NCI-H460 (cell line): ENCODE measurements at places on chromosomes 1 and 21. TPM values are rescaled to one million over a fixed set of nuclear protein-coding genes. Genes with fewer than 3 reads are reported as not detected.

Gene SEMA4A
- total RNA-seq = 0.10 and 0.29 TPM in 2 replicates

Gene FALEC
- not detected in 2 replicates for total RNA-seq

Gene HOOK1
- total RNA-seq = 0.02 TPM in 1 of 2 replicates, not detected in the other

Gene RPAP2
- total RNA-seq = 27.3 and 31.0 TPM in 2 replicates

Gene GLRX2
- 65.5 and 80.0 TPM in 2 replicates for total RNA-seq

Gene ACTA1
- not detected in 2 replicates for total RNA-seq

DNA sequence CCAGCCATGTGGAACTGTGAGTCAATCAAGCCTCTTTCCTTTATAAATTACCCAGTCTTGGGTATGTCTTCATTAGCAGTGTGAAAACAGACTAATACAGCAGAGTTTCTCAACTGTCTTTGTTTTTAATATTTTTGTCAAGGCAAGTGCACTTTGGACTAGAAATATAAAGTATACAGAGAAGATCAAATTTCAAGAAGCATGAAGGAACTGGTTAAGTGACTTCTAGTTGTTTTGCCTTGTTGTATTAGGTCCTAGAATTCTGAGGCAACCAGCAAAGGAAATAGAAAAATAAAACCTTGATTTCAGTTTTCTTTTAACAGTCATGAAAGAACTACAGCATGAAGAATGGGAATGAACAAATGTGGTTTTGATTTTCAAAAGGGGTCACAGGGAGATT lies 131.1 kb upstream of the PTGFR start:
- DNase-seq = no peak

- DNase-seq = no peak
Measured at GRCh38 chr1:100499194-100499811, 38.6 kb upstream of the GPR88 start.

DNA sequence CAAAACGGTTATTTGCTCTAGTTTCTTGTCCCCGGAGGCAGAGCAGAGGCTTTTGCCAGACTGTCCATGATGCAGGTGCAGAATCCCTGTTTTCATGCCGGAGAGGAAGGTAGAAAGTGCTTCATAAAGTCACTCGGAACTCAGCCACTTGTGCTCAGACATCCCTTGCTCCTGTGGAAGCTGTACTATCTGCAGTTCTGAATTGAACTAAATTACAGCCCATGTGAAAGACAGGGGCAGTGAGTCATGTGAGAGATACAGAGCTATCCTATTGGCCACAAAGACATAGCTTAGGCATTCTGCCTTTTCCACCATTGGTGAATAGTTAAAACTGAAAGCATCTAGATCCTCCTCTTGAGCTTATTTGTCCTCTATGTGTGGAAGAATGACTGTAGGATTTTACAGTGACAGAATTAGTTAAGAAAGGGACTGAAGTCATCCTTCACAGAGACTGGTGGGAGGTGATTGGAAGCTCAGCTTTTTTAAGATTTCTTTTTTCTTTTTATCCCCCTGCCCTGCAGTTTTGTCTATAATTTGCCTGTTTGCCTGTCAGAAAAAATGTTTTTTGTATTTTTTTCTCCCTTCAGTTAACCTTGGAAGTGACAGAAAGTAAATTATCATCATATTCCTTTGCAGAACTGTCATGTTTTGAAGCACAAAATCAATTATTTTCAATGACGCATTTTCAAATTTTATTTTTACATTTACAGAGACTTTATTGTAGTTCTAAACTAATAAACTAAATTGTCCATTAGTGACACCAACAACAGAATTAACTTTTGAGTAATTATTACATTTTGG lies 298.6 kb downstream of the PTPRC start:
- peak; percentile 95 for DNase-seq

- DNase-seq = no peak
Measured at GRCh38 chr1:155970531-155971167, 7.7 kb downstream of the ARHGEF2 start.

DNA sequence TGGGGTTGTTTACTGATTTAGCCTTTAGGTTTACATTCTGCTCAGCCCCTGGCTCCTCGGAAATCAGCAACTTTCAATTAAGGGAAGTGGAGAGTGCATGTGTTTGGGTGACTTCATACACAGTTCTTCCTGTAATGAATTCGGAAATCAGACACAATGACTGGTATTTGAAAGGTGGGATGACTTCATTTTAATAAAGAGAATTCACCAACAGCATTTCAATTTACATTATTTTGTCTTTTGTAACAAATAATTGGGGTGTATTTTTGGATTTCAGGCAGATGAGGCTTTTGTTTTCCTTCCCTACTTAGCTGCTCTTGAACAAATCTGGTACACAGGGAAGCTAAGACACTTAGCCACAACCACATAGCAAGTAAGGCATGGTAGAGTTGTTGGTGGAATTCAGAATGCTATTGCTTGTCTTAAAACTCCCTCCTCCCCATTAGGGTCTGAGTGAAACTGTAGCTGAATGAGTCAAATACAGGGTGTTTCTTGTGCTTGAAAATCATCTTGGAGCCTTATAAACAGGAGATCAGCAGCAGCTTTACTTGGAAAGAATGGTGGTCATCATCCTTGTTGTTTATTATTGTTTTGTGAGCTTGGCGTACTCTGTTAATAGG lies 917 bp downstream of the STX12 start:
- DNase-seq = no peak

DNA sequence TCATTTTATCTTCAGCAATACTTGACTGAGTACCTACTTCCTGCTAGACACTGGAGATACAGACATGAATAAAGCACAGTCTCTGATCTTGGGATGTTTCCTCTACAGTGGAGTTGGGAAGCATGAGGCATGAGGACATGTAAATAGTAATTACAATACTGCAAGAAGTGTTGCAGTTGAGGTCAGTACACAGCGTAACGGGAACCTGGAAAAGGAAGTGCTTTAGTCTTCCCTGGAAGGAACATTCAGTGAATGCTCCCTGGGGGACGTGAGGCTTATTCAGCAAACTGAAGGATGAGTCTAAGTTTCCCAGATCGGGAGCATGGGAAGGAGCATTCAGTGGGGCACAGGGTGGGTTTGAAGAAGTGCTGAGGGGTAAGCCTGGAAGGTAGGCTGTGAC lies 112.4 kb downstream of the PIK3R3 start:
- no peak for DNase-seq

DNA sequence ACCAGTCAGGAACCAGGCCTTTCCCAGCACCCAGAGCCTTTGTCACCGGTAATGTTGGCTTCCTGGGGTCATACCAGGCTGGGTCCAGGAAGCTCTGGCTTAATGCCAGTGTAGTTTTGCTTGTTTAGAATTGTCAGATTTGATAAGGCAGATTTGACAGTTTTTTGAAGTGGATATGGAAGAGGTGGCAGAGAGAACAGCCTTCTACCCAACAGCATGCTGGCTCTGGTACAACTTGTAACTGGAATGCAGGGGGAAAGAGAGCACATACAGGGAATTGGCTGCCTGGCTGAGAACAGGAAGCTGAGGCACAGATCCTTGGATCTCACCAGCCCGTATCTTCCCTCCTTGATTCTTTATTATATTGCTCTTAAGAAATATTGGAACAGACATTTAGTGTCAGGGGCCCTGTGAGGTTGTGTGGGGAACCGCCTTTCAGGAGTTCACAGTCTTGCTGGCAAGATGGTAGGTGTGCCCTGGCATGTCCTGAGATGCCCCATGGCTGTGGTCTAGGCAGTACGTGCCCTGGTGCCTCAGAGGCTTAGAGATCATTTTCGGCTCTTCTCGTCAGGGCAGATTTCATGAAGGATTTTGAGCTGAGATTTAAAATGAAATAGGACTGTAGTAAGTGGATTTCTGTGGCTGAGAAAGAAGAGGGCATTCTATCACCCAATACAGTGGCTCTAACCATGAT lies 227.0 kb downstream of the PBX1 start:
- no peak for DNase-seq

- peak; percentile 56 for DNase-seq
Measured at GRCh38 chr1:221829327-221830015, 87.6 kb upstream of the DUSP10 start.

- no peak for DNase-seq
Measured at GRCh38 chr1:57353654-57354053, 70.2 kb downstream of the DAB1 start.

GRCh38 chr1:230901671-230902070 lies 33.4 kb upstream of the C1orf198 start:
- no peak for DNase-seq

DNA sequence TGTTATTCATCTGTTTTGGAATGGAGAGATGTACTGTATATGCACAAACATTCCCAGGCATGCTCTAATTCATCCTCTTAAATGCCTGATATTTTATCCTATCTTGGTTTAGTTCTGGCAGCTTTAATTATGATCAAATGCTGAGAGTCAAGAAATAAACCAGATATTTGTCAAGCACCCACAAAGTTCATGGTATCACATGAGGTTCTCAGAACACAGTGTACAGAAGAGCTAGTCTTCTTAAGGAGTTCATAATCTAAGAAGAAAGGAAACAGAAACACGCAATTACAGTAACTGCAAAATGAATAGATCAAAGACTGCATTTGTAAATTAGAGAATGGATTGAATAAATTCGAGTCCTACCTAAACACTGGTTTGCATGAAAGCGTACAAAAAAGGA lies 58.3 kb upstream of the KCNH1 start:
- DNase-seq = no peak

- DNase-seq = no peak
Measured at GRCh38 chr1:41242342-41243078, 404 bp upstream of the SCMH1 start.

DNA sequence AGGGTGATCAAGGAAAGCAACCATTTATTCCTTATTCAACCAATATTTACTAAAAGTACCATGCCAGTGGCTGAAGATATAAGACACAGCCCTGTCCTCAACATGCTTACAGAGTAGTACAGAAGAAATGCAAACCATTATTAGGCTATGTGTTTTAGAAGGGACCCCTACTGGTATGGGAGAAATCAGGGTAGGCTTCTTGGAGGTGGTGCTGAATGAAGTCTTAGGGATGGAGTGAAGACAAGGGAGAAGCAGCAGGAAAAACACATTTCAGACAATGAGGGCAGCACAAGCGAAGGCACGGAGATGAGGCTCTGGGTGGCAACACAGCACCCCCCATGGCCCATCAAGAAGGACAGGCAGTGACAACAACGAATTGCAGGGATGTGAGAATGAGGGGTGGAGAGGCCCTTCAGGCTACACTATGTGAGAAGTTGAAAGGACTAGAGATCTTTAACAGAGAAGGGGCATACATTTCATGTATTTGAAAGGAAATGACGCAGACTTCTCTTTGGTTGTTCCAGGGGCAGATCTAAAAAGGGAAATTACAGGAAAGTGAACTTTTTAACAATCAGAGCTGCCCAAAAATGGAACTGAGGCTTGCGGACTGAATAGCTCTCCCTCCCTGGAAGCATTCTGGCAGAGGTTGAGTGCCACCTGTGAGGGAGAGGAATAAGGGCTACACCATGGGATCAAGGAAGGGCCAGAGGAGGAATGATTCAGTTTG lies 16.8 kb upstream of the CD58 start:
- DNase-seq = no peak

DNA sequence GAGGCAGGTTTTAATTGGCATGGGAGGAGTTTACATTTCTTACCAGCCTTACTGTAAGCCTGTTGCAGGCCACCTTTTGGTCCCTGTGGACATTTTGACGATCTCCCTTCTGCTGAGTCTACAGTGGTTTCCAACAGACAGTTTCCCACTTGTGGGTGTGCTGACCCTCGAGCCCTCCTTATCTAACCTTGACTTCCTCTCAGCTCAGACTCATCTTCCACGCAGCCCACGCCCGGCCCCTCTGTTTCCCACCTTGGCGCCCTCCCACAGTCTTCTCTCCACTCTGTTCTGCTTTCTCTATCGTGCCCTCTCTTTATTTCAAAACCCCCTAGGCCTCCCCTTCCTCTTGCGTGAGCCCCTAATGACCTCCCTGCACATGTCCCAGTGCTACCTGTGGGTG lies 6.1 kb upstream of the ARL8A start:
- DNase-seq = no peak

- DNase-seq = no peak
Measured at GRCh38 chr1:214351551-214352277, 70.8 kb downstream of the SMYD2 start.

- DNase-seq = no peak
Measured at GRCh38 chr1:9900142-9901043, 9.7 kb downstream of the CTNNBIP1 start.

DNA sequence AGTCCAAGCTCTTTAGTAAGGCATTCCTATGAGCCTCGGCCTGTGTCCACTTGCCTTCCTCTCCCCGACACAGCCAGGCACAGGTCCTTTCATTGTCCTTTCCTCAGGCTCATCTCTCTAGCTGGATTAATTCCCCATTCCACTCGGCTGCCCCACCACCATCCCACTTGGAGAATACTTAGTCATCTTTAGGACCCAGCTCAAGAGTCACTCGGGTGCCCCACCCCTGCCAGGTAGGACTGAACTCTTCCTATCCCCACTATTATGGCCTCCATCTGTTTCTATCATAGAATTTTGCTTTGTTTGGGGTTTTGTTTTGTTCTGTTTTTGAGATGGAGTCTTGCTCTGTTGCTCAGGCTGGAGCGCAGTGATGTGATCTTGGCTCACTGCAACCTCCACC lies 45.9 kb upstream of the ATP2B4 start:
- no peak for DNase-seq

DNA sequence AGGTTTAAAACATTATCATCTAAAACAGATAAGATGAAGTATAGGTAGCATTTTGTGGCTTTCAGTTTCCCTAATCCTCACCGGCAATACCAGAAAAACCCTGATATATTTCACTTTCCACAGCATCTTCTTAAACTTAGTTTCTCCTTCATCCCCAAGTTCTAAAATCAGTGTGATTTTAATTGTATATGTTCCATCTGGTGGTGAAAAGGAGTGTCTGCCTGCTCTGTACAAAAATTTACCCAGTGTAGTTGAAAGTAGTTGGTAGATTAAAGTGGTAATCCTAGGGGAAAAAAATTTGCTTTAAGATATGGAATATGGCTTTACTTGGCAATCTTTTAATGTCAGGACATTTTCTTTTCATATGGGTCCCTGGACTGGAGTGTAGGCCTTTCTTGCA lies 74.3 kb downstream of the CEP350 start:
- DNase-seq = no peak

DNA sequence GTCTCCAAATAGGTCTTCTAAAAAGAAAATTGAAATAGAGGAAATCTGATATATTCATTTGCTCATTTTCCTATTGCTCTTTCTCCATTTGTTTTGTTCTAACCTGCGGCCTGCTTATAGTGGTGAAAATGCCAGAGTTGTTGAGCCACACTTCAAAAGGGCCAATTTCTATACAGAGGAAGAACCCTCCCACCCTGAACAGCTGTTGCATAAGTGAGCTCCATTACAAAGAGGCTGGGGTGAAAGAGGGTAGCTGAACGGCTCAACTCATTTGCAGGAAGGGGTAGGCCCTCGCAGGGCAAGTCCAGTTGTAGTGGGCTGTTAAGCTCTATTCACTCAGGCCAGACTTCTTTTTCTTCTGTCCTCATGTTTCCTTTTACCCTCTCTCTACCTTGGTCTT lies 8.8 kb downstream of the ADCY10 start:
- no peak for DNase-seq

DNA sequence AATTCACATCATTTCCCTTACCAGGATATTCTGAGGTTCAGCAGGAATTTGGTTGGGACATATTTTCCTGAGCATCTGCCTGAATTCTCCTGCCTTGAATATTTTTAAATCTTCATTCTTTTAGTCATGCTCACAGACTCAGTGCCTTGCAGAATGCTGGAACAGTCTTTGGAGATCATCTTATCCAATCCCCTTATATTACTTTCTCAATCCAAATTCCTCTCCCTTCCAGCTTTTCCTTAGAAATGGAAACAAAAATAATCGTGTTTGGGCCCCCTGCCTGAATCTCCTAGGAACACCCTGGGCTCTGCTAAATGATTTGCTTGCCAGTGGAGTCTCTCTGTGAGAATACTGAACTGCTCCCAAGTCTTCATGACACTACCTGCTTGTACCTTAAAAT lies 38.4 kb downstream of the LHX8 start:
- DNase-seq = no peak
